NCI-H2171 (cell line): ENCODE measurements at places on chromosomes 7 and 10.
A peak's percentile ranks its signal among the peaks of the same experiment; 100 is the strongest.

GRCh38 chr7:24152877-24153472 lies 131.0 kb upstream of the NPY start:
- no peak for DNase-seq

DNA sequence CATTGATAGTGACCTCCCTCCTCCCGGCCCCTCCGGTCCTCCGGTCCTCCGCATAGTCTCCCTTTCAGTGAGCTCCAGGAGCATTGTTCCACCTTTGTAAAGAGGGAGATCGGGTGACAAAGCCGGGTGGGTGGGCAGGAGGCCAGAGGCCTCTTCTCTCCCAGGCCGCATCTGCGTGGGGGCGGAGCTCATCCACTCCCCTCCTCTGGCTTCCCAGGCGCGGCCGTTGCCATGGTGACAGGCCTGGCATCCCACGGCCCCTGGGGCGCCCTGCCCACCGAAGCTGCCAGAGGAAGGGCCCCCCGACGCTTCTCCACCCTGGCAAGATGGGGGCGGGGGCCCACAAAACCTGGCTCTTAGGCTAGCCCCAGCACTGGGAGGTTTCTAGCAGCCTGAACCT lies 4.4 kb upstream of the FZD9 start:
- DNase-seq = peak; percentile 83

DNA sequence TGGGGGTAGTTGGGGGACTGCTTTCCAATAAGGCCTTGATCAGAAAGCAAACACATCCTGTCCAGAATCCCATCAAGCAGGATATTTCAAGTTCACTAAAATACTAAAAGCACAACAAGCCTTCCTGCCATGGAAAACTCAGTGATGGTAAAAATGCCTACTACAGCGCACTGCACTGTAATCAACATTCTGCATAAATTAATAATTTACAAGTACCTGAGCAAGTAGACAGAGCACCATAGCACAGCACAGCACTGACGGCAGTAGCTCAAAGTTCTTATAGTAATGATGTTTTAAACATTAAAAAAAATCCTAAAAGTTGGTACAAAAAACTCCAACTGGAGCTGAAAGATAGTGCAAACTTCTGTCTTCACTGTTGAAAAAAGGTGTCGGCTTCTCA lies 120.5 kb downstream of the FANK1 start:
- no peak for DNase-seq

- DNase-seq = no peak
Observed at GRCh38 chr10:88138319-88138848, 275.0 kb downstream of the PTEN start.

DNA sequence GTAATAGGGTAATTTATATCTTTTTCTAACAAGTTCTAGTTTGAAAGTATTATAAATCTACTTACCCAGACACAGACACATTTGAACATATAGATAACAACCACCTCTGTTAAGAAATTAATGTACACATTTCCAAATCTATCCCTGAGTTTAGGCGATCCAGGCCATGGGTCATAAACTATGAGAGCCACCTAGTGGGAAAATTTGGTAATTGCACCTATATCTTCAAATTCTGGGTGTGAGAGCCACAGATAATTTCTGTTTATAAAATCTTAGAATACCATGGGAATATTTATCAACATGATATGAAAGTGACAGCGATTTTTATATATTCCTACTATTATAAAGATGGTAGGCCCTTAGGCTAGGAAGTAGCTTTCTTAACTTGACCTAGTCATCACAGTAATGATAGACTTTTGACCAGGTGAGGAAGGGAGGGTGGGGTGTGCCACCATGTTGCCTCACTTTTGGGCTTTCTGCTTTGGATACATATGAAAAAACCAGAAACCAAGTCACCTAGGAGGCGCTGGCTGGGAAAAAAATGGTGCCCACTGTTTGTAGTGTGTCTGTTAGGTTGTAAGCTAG lies 8.0 kb upstream of the EPHA1 start:
- peak; percentile 13 for DNase-seq

GRCh38 chr7:28500138-28500537 lies 87.8 kb downstream of the CREB5 start:
- DNase-seq = no peak

DNA sequence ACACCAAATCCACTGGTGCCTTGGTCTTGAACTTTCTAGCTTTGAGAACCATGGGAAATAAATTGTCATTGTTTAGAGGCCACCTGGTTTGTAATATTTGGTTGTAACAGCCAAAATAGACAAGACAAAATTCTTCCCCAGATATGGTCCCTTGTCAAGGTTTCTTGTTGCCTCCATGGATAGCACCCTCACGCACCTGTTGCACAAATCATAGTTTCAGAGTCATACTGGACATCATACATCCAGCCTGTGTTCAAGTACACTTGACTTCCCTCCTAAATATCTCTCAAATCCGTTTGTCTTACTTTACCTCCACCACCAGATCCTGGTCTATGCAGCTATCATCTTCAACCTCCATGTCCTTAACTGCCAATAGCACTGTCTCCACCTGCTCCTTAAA lies 256.7 kb upstream of the IGFBP3 start:
- no peak for DNase-seq

DNA sequence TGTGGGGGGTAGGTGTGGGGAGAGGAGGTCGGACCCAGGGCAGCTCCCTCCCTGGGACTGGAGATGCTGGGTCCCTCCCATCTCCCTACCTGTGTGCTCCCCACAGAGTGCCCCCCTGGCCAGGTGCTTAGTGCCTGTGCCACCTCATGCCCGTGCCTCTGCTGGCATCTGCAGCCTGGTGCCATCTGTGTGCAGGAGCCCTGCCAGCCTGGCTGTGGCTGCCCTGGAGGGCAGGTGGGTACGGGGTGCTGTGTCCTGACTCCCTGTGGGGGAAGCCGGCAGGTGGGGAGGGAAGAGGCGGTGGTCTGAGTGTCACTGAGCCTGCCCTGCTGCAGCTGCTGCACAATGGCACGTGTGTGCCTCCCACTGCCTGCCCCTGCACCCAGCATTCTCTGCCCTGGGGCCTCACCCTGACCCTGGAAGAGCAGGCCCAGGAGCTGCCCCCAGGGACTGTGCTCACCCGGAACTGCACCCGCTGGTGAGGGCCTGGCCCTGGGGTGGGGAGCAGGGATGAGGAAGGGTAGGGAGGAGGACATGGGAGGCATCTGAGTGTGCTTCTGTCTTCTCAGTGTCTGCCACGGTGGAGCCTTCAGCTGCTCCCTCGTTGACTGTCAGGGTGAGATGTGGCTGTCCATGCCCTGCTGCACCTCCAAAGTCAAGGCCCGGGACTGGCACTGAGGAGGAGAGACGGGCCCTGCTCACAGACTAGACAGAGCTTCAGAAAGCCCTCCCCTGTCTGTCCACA lies 11.7 kb upstream of the ZNF862 start:
- DNase-seq = peak; percentile 38

GRCh38 chr7:34155220-34155908 lies 250.0 kb downstream of the BMPER start:
- no peak for DNase-seq

DNA sequence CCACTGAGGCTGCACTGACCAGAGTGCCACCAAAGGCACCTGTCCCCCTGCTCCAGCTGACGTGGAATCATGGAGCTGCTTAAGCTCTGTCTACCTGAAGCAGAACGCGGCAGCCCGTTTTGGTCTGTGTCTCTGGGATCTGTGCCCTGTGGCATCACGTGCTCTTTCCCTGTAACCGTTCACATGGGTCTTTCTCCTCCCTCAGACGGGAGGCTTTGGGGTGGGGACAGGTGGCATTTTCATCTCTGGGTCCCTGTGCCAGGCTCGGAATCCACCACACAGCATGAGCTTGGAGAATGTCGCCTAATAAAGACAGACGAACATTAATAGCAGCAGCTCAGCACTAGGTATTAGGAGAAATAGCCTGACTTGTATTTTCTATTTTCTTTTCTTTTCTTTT lies 1.6 kb upstream of the ADAP1 start:
- DNase-seq = peak; percentile 44

DNA sequence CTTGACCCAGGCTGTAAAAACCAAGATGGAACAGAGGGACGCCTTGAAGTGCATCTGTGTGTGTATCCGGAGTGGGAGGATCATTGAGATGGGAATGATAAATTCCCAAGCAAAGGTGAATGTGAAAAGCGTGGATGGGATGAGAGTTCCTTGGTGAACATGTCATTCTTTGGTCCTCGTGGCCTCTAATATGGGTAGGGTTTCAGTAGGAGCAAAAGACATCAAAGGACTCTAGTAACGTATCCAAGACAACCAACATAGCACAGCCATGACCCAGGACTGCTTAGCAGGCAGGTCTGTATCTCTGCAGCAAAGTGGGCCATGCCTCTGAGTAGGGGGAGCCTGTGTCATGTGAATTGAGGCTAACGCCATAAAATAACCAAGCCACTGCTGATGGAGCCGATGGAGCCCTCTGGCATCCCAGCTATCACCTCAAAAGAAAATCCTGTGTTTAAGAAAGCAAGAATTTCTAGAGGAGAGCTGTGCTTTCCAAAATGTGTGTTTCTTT lies 98.6 kb downstream of the CCDC3 start:
- no peak for DNase-seq

- no peak for DNase-seq
Observed at GRCh38 chr7:14047709-14048399, 58.4 kb upstream of the ETV1 start.

DNA sequence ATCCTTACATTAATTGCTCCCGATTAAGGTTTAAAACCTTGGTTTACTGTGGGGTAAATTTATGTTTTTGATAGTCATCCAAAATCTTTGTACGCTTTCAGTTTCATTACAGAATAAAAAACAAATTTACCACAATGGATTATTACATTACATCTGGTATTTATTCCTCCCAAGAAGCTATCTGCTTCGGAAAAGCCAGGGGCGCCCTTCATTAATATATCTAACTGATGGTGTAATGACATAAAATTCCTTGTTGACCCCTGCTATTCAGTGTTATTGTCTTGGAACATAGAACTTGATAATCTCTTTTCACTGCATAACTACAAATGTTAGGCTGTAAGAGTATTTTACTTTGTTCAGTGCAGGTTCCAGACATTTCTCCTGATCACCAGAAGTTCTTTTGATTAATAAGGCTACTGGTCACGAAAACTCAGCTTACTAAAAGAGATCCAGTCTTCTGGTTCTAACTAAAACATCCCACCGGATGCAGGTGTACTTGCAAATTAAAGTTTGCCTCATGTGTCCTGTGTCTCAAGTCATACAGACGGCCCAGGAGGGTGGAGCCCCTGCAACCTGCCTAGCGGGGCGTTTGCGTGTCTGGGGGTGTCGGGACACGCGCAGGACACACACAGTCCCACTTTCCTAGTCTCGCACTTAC lies 581 bp upstream of the GLCCI1 start:
- DNase-seq = no peak

DNA sequence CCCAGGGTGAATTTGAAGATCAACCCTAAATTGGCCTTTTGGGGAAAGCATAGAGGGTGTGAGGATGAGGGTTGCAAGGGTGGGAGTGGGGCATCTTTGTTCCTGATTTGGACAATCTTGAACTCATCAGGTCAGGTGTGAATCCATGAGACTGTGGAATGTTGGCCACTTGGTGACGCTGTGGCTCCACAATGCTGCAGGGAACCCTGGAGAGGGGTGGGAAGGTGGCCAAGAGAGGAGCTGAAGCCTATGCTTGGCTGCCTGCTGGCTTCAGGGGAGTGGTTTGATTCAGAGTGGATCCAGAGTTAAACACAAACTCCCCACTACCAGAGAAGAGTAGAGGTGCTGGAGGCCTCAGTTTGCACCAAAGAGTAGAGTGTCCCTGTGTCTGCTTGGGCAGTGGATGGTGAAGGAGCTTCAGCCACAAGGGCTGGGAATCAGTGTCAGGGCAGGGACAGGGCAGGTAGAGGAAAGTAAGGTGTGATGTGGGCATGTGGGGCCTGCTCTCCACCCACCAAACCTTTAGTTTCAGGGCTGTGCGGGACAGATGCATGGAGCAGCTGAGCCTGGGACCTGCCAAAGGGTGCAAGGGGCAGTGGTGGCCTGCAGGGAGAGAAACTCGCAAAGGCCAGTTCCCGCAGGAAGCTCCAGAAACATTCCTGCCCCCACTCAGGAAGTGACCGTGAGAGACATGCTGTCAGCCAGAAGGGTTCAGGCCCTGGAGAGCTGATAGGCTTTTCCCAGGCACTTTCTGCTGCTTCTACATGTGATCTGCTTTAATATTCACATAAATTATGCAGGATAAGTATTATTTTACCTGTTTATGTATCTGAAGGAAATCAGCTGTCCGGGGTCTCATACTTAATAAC lies 81.0 kb upstream of the PRSS58 start:
- peak; percentile 87 for DNase-seq

GRCh38 chr10:96850825-96851224 lies 18.7 kb downstream of the LCOR start:
- DNase-seq = no peak

- DNase-seq = no peak
Observed at GRCh38 chr10:116850058-116850611, 836 bp downstream of the ENO4 start.

DNA sequence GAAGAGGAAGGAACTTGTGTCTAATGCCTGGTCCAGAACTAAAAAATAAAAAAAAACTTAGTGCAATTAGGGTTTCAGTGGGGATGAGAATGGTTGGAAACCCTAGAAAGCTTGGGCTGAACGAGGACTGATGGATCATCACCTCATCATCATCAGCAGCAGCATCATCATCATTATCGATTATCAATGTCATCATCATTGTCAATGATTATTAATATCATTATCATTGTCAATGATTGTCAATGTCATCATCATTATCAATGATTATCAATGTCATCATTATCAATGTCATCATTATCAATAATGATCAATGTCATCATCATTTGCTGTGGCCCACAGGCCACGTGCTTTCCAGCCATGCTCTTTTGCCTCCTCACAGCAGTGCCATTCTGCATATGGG lies 952.0 kb upstream of the ZNF722 start:
- DNase-seq = no peak

GRCh38 chr7:135718794-135719437 lies 9.1 kb downstream of the SLC13A4 start:
- DNase-seq = no peak
